Uterus (tissue), 4 donors: ENCODE measurements at places on chromosomes 5 and 9. TPM values are rescaled to one million over a fixed set of nuclear protein-coding genes. Genes with fewer than 3 reads are reported as not detected.

GRCh38 chr9:254516-254915 is 39.9 kb downstream of the DOCK8 start:
- H3K4me3 ChIP-seq = no peak overlapping the region
- H3K27me3 ChIP-seq = no peaks in the 10 kb centered on the region
- no peak for DNase-seq
- no peaks in the 10 kb centered on the region for H3K4me1 ChIP-seq

- H3K4me3 ChIP-seq = no peak overlapping the region
- H3K27ac ChIP-seq = no peak overlapping the region
- H3K36me3 ChIP-seq = no peaks in the 10 kb centered on the region
- no peaks in the 10 kb centered on the region for H3K4me1 ChIP-seq
Observed at GRCh38 chr5:6296524-6296923, 81.8 kb downstream of the MED10 start.

GRCh38 chr9:91954841-91955471 is 4.9 kb upstream of the ROR2 start:
- no peaks in the 10 kb centered on the region for H3K4me1 ChIP-seq
- no peaks in the 10 kb centered on the region for H3K27me3 ChIP-seq
- H3K36me3 ChIP-seq = no peaks in the 10 kb centered on the region
- DNase-seq = peak; percentile 69
- H3K27ac ChIP-seq = no peak overlapping the region
- no peak overlapping the region for H3K4me3 ChIP-seq

GRCh38 chr5:151295138-151295537 is 8.4 kb downstream of the SLC36A3 start:
- H3K36me3 ChIP-seq = no peaks in the 10 kb centered on the region
- H3K4me1 ChIP-seq = no peaks in the 10 kb centered on the region
- no peak overlapping the region for H3K27ac ChIP-seq

DNA sequence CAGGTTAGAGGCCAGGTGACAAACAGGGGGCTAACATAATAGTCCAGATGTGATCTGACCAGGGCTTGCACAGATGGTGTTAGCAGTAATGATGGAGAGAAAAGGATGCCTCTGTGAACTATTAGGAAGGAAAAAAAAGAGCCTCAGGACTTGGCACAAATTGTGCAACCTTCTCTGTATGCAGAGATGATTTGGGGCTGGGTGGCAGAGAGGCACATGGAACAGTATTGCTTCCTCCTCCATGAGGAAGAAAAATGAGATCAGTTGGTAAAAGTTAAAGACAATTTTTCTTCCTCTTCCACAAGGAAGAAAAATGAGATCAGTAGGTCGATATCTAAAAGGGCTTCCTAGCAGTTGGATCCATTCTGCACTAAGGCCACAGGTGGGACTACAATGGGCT is 13.9 kb upstream of the ANXA6 start:
- no peaks in the 10 kb centered on the region for H3K27me3 ChIP-seq
- no peaks in the 10 kb centered on the region for H3K36me3 ChIP-seq
- H3K4me1 ChIP-seq = no peaks in the 10 kb centered on the region
- no peak overlapping the region for H3K27ac ChIP-seq
- H3K4me3 ChIP-seq = no peak overlapping the region

DNA sequence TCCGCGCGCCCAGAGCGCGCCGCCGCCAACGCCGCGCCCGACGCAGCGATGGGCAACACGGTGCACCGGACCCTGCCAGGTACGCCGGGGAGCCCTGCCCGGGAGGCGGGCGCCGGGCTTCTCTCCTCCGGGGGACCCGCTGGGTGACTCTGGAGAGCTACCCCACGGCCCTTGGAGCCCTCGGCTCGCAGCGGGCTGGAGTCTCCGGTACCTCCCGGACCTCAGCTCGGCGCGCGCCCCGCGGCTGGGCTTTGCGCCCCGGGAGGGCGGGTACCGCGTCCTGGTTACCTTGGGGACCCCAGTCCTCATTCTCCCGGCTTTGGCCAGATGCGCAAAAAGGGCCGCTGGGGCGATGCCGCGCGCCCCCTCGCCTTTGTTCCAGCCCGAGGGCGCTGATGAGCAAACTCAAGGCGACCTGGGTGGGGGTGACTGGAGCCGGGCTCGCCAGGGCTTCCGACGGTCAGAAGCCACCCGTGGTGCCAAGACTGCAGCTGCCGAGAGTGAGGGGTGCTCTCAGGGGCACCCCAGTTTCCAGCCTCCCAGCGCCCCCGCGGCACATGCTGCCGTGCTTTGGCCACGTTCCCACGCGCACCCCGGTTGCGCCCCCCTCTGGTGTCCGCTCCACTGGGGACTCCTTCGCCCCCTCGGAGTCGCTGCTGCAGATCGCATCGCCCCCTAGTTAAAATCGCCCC is 442 bp downstream of the NEURL1B start:
- no peaks in the 10 kb centered on the region for H3K27me3 ChIP-seq
- peaks cover 17% of the 10 kb centered on the region for H3K4me1 ChIP-seq
- H3K36me3 ChIP-seq = no peaks in the 10 kb centered on the region

DNA sequence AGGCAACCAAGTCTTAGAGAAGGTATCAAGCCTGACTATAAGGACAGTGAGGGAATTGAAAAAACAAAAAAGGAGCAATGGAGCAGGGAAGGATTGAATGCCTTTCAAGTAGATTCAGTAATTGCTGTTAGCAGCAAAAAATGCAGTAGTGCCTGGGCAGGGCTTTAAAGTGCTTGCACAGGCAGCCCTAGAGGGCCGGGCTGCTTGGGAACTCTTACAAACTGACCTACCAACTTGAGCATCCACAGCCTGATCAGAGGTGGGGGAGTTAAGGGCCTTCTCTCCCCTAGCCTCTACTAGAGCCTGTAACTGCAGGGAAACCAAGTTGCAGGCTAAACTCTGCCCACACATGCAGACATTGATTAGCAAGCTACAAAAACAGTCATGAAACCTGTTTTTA is 19.4 kb downstream of the FXN start:
- no peaks in the 10 kb centered on the region for H3K36me3 ChIP-seq
- no peaks in the 10 kb centered on the region for H3K27me3 ChIP-seq
- no peak overlapping the region for H3K4me3 ChIP-seq

The RANBP6 gene
- 14.2 TPM for total RNA-seq

The PCAT7 gene
- not detected for total RNA-seq

The NDST1 gene
- total RNA-seq = 10.9 TPM

The CDHR2 gene
- 0.35 TPM for total RNA-seq
